Fibroblast of skin of right quadriceps (primary cell): ENCODE measurements at places on chromosomes 2 and 18.
A peak's percentile ranks its signal among the peaks of the same experiment; 100 is the strongest.

GRCh38 chr18:28855524-28855923 is 678.6 kb upstream of the CDH2 start:
- peak; percentile 27 for DNase-seq

- no peak for DNase-seq
Observed at GRCh38 chr2:127685410-127686080, 10.2 kb upstream of the LIMS2 start.

GRCh38 chr2:23235736-23236135 is 149.2 kb upstream of the KLHL29 start:
- no peak for DNase-seq

DNA sequence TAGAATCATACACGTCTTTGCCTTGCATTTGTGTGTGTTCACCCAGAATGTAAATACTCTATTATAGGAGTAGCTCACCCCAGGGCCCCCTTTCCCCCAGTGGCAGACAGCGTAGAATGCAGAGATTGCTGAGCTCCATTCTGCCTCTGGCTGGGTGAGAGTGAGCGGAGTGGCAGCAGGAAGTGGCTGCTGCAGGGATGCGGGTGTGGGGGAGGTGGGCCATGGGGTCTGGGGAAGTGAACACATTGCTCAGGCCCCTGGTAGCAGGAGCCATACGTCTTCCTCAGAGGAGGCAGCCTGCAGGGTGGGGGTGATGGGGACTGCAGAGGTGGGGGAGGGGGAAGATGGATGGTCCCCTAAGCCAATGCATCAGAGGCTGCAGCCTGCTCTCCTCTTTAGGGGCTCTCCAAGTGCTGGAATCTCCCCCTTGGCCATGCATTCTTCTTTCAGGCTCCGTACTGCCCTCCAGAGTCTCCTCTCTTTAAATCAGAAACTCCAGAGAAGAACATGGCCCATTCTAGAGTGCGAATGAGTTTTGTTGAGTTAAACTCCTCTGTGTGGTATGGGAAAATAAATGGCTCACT is 72.2 kb downstream of the CELF4 start:
- no peak for DNase-seq

- peak; percentile 74 for DNase-seq
Observed at GRCh38 chr2:234502919-234503285, 6.0 kb upstream of the ARL4C start.

- DNase-seq = no peak
Observed at GRCh38 chr18:32138332-32138982, 46.8 kb downstream of the RNF138 start.

- DNase-seq = no peak
Observed at GRCh38 chr2:106269591-106270291, 75.6 kb upstream of the UXS1 start.

GRCh38 chr2:8710951-8711350 is 29.1 kb downstream of the ID2 start:
- no peak for DNase-seq

- no peak for DNase-seq
Observed at GRCh38 chr2:218020281-218020680, 17.5 kb upstream of the TNS1 start.

DNA sequence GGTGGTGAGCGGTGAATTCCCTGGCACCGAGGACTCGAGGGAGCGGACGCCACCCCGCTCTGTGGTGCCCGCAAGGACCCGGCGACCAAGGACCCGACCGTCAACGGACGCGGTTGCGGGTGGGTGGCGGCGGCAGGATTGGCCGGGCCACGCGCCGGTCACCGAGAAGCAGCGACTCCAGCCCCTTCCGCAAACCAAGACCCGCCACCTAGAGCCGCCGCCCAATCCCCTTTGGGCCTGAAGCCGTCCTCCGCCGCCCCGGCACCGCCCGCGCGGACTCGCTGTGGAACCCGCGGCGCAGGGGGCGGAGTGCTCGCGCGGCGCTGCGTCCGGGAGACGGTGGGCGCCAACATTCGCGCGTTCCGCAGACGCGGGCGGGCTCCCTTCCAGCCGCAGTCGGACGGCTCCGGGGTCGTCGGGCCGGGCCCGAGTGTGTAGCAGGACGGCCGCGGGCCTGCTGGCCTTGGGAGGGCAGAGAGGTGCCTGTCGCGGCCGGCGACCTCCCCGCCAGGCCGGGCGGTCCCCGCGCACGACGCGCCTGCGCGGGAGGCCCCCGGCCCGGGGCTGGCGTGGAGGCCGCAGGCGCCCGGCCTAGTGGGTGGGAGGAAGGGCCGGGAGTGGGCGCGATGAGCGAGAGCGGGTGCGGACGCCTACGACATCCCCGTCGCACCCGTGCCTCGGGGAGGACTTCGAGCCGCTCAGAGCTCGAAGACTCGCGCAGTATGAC is at the start of the genes FAM228B and PFN4:
TSS of gene FAM228B (plus strand) at position 275 of the 727 bp plus-strand sequence. CDS start 893 bp downstream, outside the sequence.
TSS of gene PFN4 (minus strand) at position 140 of the 727 bp plus-strand sequence. CDS start 799 bp downstream, outside the sequence.
- peak; percentile 83 for DNase-seq
